ENCODE measurements at places on chromosomes 7 and 10.

DNA sequence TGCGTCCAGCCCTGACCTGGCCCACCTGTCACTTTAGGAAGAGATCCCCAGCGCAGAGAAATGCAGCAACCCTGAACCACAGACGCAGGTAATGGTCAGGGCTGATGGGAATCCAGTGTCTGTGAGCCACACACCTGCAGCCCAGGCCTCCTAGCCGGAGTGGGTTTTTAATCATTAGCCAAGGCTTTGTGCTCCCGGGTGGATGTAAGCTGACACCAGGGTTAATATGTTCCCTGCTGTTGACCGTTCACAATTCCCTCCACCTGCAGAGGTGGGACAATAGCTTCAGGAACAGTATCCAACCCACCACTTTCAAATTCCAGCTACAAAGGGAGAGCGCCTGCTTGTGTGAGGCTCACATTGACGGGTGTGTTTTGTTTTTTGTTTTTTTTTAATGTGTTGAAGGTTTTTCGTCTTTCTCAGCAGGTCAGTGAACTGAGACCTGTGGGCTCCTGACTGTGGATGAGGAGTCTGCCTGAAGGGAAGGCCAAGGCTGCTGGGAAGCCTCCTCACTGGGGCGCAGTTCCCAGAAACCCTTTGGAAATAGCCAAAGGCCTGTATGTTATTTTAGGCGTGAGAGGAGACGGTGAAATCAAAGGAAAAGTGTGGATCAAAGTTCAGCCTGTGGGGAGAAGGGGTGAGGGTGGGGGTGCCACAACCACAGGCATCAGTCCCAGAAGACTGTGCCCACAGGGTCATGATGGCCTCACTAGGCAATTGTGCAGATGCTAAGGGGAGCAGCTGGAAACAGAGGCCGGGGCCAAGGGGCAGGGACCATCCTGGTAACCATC, 111.1 kb downstream of the TNS3 start:
- no peak for DNase-seq

DNA sequence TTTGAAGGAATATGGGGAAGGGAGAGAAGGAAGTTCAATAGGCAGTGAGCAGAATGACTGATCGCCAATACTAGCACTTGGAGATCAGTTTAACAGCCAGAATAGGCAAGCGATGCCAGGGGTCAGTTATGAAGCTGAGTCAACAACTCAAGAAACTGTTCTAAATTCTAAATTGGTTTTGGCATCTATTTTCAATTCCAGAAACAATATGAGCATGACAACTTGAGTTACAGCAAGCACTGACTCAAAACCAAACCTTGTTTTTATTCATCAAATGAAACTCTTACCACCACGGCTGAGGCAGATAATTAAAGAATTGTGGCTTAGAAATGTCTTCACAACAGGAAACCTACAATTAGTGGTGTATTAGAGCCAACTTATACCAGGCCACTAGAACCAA, 180.5 kb upstream of the ASAH2 start:
- no peak for DNase-seq

DNA sequence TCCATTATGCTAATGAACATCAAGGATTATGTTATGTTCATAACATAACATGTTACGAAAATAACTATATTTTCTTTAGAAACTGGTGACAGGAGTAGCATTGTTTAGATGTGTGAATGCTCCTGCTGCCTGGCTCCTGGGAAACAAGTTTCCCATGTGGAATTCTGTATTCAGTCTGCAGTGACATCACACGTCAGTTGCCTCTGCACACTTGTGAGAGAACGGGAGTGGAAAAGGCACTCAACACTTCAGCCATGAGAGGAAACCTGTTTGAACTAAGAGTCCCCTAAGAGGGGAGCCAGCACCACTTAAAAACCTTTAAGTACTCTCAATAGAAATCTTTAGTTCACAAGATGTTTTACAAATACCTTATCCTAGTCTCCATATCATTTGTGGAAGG, 140.3 kb upstream of the FAM20C start:
- no peak for DNase-seq

DNA sequence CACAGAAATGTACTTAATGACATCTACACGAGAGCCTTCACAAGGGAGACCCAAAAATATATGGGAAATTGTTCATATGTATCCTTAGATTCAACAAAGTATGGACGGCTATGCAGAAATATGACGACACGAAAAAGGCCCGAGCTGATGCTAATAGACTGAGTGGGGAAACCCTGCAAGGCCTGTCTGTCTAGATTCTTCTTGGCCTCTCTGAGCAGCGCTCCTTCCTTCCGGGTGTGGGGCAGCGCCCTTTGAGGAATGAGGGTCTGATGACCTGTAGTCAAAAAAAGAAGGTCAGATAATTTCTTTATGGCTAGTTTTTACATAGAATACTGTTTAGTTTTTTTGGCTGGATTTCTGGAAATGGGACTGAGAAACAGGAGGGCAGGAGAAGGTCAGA, 192.8 kb upstream of the AKR1E2 start:
- DNase-seq = no peak

GRCh38 chr10:1715821-1716220, 21.5 kb downstream of the ADARB2 start:
- DNase-seq = no peak

- DNase-seq = no peak
Observed at GRCh38 chr7:143978585-143978984, 21.5 kb upstream of the OR6B1 start.

GRCh38 chr7:66379542-66380160, 174.5 kb downstream of the TPST1 start:
- no peak for DNase-seq

GRCh38 chr10:59181668-59182067, 5.2 kb downstream of the PHYHIPL start:
- DNase-seq = no peak

DNA sequence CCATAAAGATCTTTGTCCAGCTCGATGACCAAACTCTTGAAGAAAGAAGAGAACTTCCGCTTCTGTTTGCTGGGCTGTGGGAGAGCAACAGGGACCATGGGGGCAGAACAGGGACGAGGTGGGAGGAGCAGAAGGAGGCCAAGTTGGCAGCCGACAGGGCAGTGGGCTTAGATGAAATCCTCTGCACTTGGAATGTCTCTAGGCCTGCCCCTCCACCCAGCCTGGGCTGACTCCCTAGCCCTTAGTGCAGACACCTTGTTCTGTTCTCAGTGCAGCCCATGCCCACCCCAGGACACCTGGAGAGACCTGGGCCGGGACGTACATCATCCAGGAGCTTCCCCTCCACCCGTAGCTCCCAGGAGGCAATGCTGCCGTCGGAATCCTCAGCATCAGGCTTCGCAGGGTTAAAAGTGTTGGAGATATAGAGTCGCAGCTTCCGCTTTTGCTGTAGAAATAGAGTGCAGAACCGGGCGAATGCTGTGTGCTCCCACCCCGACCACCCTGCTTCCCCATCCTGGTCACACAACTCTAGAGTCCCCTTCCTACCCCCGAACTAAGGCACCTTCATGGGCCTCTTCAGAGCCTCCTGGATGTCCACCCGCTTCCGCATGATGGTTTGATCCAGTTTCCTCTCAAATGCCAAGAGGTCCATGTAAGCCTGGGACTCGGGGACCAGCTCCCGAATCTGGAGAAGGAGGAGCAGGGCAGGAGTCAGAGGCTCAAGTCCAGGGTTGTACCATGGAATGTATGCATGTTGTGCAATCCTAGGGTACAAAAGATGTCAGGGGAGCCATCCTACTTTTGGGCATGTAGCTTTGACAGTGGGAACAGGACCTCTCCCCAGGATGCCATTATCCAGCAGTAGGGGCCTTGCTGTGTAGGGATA, 6.1 kb downstream of the SMARCD3 start:
- no peak for DNase-seq

- peak; percentile 16 for DNase-seq
Observed at GRCh38 chr7:24851786-24852185, 94.5 kb upstream of the GSDME start.

- DNase-seq = no peak
Observed at GRCh38 chr10:28872587-28873165, 195.4 kb downstream of the BAMBI start.

DNA sequence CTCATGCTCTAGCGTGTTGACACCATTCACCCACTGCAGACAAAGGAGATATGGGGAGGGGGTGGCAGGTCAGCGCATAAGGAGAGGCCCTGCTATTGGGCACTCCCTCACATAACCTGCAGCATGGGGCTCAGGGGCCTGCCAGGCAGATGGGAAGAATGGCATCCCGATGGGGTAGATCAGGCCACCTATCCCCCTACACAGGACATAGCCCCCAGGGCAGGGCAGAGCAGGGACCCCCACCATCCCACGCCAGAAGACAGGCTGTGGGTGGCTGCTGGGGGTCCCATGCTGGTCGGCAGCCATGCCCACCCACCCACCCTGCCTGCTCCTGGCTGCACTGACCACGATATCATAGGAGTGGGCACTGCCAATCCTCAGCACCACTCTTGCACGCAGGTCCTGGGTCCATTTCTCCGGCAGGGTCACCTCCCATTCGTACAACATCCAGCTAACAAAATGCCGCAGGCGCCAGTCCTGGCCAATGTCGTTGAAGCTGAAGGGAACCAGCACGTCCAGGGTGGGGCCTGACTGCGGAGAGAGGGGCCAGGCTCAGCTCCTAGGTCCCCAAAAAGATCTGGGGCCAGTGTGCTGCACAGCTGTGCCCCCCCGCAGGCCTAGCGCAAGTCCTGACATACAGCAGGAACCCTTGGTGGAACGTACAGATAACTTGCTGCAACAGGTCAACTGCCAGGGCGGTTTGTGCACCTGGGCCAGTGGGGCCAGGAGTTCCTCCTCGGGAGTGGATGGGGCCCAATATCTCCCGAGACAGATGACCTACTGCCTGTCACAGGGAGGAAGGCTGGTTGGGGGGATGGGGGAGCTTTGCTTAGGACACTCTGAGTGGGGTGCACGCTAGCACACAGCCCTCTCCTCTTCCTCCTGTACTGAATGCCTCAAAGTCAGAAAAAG, 45.9 kb upstream of the ZNF479 start:
- no peak for DNase-seq

DNA sequence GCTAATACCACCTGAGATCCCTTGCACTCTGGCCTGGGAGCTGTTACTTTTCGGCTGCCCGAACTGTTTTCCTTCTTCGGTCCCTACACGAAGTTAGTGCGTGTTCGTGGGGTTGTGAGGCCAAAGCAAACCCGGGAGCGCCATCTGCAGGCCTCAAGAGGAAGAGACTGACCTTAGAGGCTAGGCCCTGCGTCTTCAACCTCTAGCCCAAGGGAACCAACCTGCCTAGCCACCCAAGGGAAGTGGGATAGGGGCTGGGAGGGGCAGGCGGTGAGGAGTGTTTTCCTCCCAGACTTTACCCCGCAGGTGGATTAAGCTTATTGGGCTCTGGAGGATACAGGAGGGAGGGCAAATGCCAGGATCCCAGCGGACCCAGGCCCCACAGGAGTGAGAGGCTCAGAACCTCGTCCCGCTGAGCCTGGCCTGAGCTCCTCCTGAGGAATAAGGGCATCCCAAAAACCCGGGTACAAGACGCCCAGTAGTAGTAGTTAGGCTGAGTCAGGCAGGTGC, 1.7 kb upstream of the PAX2 start:
- DNase-seq = no peak

DNA sequence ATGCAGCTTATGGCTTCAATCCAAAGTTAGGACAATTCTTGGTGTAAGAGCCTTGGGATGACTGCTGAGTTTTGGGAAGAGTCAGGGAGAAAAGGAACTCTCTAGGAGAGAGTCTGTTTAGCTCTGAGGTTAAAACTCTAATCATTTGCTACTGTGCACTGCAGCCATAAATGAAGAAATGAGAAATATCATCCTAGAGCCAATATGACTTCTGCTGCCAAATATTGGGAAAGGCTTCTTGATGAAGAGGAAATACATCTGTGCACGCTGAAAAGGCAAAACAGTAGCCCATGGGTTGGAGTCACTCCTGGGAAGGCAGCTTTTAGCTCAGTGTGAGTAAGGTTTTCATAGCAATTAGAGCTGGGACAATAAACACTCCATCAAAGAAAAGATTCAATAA, 308.8 kb downstream of the SFMBT2 start:
- no peak for DNase-seq

DNA sequence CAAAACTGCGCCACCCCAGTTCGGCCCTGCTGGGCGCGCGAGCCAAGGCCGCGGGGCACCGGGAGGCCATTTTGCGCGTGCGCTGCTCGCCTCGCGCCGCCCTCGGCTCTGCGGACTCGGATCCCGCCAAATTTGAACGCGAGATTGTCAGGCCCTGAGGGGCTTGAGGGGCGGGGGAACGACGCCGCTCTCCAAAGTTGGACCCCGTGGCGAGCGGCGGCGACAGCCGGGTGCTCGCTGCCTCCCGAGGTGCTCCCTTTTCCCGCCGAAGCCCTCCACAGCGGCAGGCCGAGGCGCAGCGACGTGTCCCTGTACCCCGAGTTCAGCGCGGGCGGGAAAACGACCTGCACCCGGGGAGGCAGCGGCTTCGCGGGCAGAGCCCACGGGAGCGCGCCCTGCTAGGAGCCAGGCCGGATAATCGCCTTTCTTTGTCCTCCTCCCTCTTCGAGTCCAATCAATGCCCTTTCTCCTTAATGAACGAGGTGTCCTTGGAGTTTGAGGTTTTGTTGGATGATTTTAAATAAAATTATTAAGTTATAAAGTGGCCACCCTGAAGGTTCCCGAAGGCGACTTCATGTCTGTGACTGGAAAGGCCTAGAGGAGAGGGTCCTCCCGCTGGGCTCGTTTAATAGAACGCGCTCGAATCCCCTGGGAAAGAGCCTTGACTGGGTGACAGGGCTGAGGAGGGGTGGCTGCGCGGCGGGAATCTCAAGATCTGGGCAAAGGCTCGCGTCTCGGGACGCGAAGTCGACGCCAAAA, 10.7 kb upstream of the SPAG6 start:
- DNase-seq = no peak

DNA sequence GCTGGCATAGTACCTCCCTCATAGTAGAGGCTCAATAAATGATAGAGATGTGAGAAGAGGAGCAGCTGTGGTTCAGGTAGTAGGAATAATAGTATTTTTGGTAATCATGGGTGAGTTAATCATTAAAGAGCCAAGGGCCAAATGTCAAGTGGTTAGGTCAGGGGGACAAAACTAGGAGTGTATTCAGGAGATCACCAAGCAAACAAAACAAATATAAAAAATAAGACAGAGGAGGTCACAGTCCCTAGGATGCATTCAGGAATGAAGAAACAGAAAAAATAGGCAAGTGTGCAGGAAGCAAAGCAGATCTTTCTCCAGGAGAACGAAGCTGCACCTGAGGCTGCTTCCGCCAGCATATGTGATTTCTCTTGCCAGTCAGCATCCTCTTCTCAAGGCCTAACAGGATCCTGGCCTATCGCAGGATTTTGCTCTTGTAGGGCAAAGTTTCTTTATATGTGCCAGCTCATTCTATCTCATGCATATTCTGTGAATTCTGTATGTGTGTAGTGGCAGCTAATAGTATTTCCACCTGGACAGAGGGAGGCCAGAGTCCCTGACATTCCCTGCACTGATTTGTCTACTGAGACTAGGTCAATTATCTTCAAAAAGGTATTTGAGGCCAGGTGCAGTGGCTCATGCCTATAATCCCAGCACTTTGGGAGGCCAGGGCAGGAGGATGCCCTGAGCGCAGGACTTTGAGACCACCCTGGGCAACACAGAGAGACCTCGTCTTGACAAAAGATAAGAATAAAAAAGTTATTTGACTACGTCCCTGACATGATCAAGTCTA, 82.7 kb downstream of the AKR1D1 start:
- no peak for DNase-seq

- no peak for DNase-seq
Observed at GRCh38 chr10:73614720-73615119, 23.6 kb upstream of the USP54 start.

GRCh38 chr10:48507933-48508790, 96.7 kb downstream of the ARHGAP22 start:
- no peak for DNase-seq
